Type B pancreatic cell (in vitro differentiated cells): ENCODE measurements at places on chromosomes 4 and X.

DNA sequence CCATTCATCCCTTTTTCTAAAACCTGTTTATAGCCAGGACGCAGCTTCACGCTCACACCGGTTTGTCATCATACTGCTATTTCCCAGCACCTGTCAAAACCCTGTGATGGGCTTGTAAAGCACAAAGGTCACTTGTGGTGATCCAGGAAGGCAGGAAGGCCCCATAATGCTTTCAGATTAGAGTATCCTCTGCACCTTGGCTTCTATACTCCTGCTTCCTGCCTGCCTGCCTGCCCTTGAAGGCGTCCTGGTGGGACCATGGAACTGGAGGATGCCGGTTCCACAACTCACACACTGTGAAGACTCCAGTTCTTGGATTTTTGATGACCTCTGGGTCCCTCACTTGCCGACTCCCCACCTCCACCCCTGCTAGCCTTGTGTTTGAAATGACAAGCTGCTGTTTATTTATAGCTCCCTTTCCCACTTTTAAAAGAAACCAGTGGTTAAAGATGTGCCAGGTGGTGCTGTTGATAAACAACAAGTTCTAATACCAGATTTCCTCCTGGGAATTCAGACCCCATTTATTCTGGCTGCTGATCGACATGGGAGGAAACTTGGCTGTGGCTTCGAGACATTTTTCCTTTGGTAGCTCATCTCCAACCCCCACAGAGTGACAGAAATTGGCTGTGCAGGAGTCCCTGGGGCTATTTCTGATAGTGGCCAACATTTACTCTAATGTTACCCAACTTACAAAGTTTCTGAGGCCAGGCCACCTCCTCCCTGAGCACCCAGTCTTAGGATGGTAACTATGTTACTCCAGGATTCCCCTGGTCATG, 211.5 kb downstream of the KDR start:
- no peak overlapping the region for H3K4me3 ChIP-seq
- H3K27me3 ChIP-seq, result no peaks in the 10 kb centered on the region
- H3K27ac ChIP-seq, result no peak overlapping the region
- no peak for DNase-seq
- no peaks in the 10 kb centered on the region for H3K36me3 ChIP-seq

DNA sequence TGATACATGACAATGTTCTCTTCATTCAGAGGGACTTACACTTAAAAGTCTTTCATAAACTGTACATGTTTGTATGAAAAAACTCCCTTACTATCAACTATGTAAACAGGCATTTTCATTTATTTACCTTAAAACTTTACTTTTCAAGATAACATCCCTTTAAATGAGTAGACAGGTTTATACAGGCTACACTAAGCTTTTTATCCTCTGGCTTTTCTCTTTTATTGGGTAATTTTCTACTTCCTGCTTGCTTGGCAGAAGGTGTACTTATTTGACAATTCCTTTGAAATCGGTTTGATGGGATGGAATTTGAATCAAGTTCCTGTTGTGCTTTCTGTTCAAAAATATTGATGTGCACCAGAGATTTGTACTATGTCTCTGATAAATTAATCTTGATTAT, 81.4 kb downstream of the PTPN13 start:
- no peak for DNase-seq
- no peak overlapping the region for H3K27ac ChIP-seq
- H3K27me3 ChIP-seq, result no peaks in the 10 kb centered on the region

GRCh38 chr4:127212701-127213100, 420.1 kb upstream of the INTU start:
- no peak overlapping the region for H3K4me3 ChIP-seq
- no peak overlapping the region for H3K27ac ChIP-seq
- peaks cover 5% of the 10 kb centered on the region for H3K4me1 ChIP-seq
- no peak for DNase-seq
- H3K36me3 ChIP-seq, result no peaks in the 10 kb centered on the region

DNA sequence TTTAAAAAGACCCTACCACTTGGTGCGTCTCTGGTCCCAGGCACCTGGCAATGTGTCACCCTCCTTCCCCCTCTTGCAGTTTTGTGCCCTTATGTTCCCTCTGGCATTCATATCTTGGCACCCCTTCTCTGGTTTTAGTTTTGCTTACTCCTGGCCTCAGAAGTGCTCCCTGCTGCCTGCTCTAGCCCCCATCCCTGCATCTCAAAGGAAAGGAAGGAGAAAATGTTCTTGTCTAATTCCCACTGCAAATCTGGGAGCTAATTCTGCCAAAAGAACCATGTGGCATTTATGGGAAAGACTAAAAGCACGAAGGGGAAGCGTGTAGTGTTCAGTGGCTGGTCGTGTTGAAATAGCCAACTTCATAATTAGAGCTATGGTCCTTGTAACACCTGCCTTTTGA, 340.1 kb upstream of the RPS6KA3 start:
- no peaks in the 10 kb centered on the region for H3K36me3 ChIP-seq
- no peaks in the 10 kb centered on the region for H3K4me1 ChIP-seq
- no peaks in the 10 kb centered on the region for H3K27me3 ChIP-seq
- H3K4me3 ChIP-seq, result no peak overlapping the region
- H3K27ac ChIP-seq, result no peak overlapping the region
- DNase-seq, result no peak

DNA sequence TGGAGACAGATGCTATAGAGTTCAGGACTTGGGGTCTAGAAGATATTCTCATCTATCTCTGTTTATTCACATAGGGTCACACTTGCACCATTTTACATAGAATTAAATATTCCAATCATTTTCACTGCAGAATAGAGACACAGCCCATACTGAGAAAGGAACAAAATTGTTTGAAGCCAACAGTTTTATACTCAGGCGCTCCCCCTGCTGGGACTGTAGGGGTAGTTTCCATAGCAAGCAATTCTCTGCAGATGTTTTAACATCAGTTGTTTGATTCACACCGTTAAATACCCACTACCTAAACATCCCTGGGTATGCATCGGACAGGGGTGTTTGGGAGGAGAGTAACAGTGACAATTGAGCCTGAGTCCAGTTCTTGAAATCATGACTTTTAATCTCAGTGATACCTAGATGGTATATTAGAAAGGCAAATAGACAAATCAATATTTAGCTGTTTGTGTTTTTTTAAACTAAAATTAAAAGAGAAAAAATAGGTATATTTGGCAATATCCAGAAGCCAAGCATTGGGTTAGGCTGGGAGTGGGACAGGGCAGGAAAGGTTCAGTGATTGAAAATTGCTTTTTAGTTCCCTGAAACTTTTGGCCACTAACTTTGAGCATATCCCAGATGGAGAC, 33.8 kb downstream of the LONRF3 start:
- no peak for DNase-seq
- H3K36me3 ChIP-seq, result no peaks in the 10 kb centered on the region
- no peak overlapping the region for H3K27ac ChIP-seq
- no peaks in the 10 kb centered on the region for H3K4me1 ChIP-seq
- no peak overlapping the region for H3K4me3 ChIP-seq
- H3K27me3 ChIP-seq, result no peaks in the 10 kb centered on the region

DNA sequence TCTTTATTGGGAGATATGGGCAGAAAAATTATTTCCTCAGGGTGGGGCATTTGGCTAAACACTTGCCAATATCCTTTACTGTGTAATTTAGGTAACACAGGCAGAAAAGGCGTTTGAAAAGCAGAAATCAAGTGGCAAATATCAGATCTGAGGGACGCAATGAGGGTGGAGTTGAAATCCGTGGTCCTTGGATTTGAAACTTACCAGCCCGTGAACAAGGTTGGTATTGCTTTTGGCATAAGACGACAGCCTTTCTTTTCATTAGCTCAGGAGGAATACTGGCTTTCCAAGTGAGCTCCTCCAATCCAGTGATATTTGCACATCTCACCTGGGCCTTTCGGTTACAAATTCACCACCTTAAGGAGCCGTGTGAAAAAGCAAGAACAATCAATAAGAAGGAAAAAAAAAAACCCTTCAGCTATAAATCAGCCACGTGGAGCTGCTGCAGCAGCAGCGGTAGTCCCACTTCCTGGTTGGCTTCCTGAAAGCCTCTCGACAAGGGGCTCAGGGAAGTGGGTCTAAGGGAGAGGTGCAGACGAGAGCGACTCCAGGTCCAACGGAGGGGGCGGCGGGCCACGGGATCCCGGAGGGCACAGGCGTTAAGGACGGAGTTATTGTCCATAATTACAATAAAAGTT, 734 bp upstream of the GALNT7 start:
- DNase-seq, result no peak
- H3K4me3 ChIP-seq, result peak overlapping the region; percentile 99
- no peaks in the 10 kb centered on the region for H3K27me3 ChIP-seq
- peaks cover 9% of the 10 kb centered on the region for H3K36me3 ChIP-seq
- H3K4me1 ChIP-seq, result peaks cover 30% of the 10 kb centered on the region
- peak overlapping the region; percentile 96 for H3K27ac ChIP-seq

DNA sequence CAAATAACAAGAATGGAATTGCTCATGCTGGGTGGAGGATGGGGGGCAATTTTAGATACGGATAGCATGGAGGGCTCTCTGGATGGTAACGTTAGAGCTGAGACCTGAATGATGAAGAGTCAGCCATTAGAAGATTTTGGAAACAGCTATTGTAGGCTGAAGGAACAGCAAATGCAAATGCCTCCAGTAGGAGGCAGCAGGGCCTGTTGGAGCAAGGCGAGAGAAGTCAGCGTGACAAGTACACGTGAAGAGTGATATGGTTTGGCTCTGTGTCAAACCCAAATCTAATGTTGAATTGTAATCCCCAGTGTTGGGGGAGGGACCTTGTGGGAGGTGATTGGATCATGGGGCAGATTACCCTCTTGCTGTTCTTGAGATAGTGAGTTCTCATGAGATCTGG, 59.3 kb upstream of the SOD3 start:
- H3K27ac ChIP-seq, result no peak overlapping the region
- H3K27me3 ChIP-seq, result peaks cover 12% of the 10 kb centered on the region
- DNase-seq, result no peak
- H3K4me3 ChIP-seq, result no peak overlapping the region
- no peaks in the 10 kb centered on the region for H3K4me1 ChIP-seq

- no peaks in the 10 kb centered on the region for H3K27me3 ChIP-seq
- H3K4me3 ChIP-seq, result no peak overlapping the region
- no peak for DNase-seq
- no peaks in the 10 kb centered on the region for H3K36me3 ChIP-seq
- H3K27ac ChIP-seq, result no peak overlapping the region
Measured at GRCh38 chr4:124151031-124151430, 561.5 kb downstream of the ANKRD50 start.

DNA sequence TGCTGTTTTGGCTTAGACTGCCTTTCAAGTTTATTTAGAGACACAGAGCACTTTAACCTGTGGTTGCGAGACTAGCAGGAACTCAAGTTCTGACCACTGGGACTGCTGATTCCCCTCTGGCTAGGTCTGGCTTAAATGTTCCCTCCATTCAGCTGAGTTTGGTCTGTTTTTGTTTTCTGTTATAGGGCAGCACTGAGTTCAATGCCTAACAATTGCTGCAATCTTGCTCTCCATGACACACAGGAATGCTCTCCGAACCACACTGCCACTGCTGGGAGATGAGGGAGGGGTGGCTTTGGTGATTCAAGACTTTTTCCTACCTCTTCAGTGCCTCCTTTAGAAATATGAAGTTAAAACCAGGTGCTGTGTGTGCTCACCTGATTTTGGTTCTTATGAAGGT, 106.3 kb upstream of the EOLA2 start:
- H3K4me3 ChIP-seq, result no peak overlapping the region
- no peak for DNase-seq
- H3K27ac ChIP-seq, result no peak overlapping the region

DNA sequence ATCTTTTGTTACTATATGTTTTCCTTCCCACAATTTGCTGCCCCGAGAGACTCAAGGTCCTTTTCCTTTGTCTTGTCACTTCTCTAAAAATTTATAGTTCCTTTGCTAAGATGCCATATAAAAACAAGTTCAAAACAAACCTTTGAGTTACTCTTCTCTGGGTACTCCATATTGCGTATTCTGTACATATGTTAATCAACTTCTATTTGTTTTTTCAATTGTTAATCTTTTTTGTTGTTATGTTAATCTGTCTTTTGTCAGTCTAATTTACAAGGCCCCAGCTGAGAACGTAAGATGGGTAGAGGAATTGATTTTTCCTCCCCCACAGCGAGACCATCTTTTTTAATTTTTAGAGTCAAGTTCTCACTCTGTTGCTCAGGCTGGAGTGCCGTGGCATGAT, 7.2 kb upstream of the PPEF2 start:
- peaks cover 5% of the 10 kb centered on the region for H3K36me3 ChIP-seq
- no peak overlapping the region for H3K27ac ChIP-seq

DNA sequence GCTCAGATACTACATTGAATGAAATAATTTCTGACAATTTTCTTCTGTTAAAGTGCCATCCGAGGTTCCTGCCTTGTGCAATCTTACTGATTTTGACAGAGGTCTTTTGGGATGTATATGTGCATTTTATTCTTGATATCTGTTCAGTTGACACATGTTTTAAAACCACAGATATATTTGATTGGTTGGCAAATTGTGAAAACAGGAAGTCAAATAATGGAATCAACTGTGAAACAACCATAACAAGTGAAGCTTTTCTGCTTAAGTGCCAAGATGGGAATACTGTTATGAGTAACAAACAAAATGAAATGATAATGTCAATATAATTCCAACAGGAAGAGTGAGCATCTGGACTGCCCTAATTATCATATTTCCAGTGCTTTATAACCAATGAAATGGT, 84.9 kb upstream of the TET2 start:
- H3K27me3 ChIP-seq, result peaks cover 6% of the 10 kb centered on the region
- H3K27ac ChIP-seq, result peak overlapping the region; percentile 84
- H3K4me1 ChIP-seq, result peaks cover 15% of the 10 kb centered on the region
- no peak overlapping the region for H3K4me3 ChIP-seq
- DNase-seq, result no peak
- H3K36me3 ChIP-seq, result no peaks in the 10 kb centered on the region

- DNase-seq, result no peak
- H3K4me1 ChIP-seq, result peaks cover 5% of the 10 kb centered on the region
- no peaks in the 10 kb centered on the region for H3K36me3 ChIP-seq
- H3K4me3 ChIP-seq, result no peak overlapping the region
- H3K27ac ChIP-seq, result no peak overlapping the region
Measured at GRCh38 chrX:113962343-113962742, 621.5 kb upstream of the HTR2C start.

DNA sequence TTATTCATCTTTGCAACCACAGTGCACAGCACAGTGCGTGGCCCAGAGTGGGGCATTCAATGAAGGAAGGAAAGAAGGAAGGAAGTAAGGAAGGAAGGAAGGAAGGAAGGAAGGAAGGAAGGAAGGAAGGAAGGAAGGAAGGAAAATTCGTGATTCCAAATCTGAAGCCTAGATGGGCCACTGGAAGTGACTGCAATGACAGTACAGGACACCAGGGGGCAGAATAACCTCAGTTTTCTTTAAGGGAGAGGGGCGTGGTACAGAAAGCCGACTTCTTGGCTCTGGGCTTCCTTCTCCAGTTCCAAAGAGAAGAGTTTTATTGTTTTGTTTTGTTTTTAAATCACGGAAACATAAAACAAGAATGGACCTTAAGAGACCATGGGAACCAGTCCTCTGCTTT, 47.8 kb downstream of the APLN start:
- H3K36me3 ChIP-seq, result no peaks in the 10 kb centered on the region
- no peak overlapping the region for H3K4me3 ChIP-seq
- peaks cover 5% of the 10 kb centered on the region for H3K4me1 ChIP-seq
- DNase-seq, result no peak
- peaks cover 12% of the 10 kb centered on the region for H3K27me3 ChIP-seq

GRCh38 chr4:87044511-87045233, 109.9 kb downstream of the AFF1 start:
- peaks cover 14% of the 10 kb centered on the region for H3K36me3 ChIP-seq
- H3K4me1 ChIP-seq, result peaks cover 13% of the 10 kb centered on the region
- H3K27me3 ChIP-seq, result no peaks in the 10 kb centered on the region
- no peak overlapping the region for H3K4me3 ChIP-seq

GRCh38 chr4:159293811-159294515, 191.1 kb downstream of the RAPGEF2 start:
- H3K4me3 ChIP-seq, result no peak overlapping the region
- H3K36me3 ChIP-seq, result peaks cover 5% of the 10 kb centered on the region
- H3K4me1 ChIP-seq, result peaks cover 8% of the 10 kb centered on the region
- DNase-seq, result no peak
- no peak overlapping the region for H3K27ac ChIP-seq
- no peaks in the 10 kb centered on the region for H3K27me3 ChIP-seq
